Stromal cell of bone marrow (primary cell): ENCODE measurements at places on chromosomes 1 and 21.

DNA sequence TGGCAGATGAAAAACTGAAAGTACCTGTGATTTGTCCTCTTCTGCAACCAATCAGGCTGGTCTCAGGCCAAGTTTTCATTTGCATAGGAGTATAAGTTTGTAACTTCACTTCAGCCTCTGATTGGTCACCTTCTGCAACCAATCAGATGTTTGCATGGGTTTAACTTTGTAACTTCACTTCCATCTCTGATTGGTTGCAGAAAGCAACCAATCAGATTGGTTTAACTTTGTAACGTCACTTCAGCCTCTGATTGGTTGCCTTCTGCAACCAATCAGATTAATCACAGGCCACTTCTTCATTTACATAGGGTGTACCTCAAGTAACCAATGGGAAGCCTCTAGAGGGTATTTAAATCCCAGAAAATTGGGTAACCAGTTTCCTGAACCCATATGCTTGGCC lies 18.9 kb upstream of the TUT4 start:
- peak; percentile 20 for DNase-seq

DNA sequence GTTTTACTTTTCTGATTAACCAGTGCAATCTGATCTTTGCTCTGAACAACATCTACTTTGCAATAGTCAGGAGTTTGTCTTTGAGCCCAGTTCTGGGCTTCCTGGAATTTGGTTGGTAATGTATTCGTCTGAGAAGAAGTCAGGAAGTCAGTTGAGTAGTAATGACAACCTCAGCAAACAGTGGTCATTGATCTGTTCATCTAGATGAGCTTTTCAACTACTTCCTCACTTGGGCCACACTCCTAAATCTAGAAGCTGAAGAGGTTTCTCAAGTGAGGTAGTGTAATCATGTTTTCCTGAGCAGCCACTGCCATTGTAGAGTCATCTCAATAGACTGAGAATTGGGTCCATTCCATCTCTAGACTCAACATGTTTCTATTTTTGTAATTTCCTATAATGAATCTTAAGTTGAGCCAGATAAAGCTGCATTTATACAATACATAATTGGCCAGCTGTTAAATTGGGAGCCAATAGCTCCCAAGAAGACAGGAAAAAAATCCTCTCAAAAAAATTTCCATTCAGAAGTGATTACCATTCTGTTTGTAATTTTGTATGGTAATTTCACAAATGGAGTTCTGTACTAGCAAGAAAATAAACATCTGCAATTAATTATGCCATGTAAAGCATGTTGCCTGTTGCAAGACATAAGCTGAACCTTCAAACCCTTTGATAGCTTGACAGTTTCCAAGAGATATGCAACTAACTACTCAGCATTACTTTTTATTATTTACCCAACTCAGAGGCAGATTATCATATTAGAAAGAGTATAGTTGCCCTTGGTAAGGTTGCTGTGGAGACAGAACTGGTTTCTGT lies 49.6 kb downstream of the WDR64 start:
- DNase-seq: no peak

DNA sequence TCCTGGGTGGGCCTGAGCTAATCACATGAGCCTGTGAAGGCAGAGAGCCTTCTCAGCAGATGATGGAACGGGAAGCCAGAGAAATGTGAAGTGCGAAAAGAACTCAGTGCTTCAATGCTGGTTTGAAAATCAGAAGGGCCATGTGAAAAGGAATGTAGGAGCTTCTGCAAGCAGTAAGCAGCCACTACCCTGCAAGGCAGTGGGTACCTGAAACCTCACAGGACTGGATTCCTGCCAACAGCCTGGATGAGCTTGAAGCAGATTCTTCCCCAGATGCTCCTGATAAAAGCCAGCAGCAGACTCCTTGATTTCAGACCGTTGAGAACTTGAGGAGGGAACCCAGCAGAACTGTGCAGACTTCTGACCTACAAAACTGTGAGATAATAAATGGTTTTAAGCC lies 158.6 kb downstream of the SYT2 start:
- no peak for DNase-seq

DNA sequence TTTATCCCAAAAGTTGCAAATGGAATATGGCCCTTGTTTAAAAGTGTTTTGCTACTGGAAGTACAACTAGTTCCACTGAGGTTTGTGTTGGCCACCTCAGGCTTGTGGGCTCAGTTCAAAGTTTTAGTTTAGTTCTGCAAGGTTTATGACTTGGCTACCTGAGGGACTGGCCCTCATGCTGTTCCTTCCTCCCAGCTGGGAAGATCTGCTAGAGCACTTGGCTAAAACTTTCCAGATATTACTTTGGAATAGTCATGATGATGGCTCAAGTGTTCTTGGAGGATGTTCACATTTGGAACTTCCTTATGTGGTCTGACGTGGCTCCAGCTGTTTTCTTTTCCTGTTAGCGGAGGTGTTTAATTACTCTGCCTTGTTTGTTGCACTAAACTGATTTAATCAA lies 110.2 kb upstream of the IVNS1ABP start:
- no peak for DNase-seq

DNA sequence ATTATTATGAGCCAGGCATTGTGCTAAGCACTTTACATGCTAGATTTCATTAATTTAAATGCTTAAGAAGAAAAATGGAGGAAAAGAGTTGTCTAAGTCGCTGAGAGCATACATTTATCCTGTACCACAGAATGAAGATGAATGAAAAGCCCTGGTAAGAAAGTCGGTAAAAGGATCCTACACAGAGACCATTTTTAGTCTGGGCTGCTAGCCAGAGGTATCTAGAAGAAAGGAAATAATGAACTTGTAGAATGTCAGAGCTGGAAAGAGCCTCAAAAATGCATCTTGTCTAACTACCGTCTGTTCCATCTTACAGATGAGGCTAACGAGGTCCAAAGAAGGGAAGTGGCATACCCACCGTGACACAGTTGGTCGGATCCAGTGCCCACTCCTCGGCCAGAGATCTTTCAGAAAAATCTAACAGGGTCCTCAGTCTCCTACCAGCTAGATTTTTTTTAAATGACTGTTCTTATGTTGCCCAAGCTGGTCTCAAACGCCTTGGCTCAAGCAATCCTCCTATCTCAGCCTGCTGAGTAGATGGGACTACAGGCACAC lies 12.2 kb upstream of the TNR start:
- DNase-seq: no peak

DNA sequence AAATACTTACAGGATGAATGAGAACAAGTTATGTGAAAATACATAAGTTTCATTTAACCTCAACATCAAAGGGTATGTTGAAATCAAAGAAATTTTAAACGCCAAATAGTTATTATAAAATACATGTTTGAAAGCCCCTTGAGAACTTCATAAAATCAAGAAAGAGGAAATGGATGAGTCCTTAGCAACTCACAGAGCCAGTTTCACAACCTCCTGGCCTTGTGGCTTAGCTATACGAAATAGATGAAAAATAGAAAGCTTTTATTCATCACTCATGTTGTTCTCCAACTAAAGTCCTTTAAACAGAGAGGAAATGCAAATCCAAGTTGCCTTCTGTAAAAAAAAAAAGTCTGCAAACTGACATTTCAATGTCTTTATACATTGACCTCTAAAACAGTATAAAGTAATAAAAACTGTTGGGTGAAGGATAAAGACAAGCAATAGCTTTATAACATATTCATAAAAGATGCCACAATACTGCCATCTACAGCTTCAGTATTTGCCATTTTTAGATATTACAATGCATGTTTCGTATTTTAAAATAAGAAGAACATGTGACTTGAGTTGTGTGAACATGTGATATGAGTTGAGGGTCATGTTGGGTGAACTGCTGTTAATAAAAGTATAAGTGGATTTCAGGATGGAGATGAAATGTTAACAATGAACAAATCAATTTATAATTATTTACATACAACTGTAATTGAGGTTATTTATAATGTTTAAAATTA lies 847.8 kb downstream of the MRPL39 start:
- no peak for DNase-seq

DNA sequence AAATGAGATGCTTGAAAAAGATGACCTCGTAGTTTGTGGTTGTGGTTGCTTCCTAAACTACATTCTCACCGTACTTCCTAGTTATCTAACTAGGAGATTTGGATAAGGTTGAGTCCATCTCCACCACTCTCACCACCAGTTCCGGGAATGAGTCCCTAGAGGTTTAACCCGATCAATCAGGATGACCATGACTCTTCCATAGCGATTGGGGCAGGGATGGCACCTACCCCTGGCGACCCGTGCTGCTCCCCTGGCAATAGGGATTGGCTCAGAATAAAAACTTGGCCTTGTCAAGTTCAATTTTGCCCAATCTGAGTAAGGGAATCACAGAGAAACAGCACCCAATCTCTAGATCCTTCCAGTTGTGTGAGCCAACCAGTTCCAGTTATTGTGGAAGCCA lies 2.7 kb upstream of the MIS18A start:
- no peak for DNase-seq

DNA sequence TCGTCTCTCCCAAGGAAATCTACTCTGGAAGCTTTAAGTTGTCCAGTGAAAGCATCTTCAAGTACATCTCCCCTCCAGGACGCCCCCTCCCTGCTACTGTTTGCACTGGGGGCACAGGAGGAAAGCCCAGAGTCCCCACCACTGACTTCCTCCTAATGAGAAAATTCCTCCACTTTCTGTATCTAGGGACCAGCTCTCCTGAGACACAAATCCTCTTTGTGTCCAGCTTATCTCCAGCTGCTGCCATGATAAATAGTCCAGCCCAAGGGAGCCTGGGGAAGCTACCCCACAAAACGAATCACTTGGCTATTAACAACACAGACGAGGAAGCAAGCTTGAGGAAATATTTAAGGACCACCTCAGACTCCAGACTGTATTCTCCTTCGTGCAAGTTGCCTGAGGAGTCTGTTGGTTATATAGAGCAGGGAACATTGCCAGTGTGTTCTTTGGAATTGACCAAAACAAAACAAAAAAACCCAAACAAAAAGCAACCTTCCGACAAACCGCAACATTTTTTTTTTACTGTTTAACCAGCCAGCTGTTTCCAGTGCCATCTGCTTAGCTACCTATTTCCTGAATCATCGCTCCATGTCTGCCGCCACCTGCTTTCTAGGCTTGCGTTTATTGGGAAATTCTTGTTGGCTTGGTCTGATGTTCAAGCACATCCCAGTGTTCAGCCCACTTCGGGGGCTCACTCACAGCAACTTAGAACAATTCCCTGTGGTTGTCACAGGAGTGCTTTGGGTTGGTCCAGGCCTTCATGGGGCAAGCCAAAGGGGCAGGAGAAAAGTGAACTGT lies 7.7 kb downstream of the C1orf226 start:
- DNase-seq: no peak

DNA sequence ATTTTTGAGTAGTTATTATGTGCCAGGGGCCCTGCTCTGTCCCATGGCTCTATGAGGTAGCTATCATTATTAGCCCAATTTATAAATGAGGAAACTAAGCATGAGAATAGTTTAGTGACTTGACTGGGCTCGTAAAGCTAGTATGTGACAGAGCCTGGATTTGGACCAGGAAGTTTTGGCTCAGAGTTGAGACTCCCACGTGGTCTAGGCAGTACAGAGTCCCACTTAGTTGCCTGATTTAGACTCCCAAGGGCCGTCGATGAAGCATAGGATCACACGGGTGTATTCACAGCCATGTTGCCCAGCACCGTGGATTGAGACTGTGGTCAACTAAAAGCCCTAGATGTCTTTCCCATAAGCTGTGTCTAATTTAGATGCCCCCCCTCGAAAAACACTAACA lies 81.7 kb downstream of the DDX20 start:
- no peak for DNase-seq

GRCh38 chr1:42807056-42807668 lies 9.8 kb upstream of the ERMAP start:
- no peak for DNase-seq

DNA sequence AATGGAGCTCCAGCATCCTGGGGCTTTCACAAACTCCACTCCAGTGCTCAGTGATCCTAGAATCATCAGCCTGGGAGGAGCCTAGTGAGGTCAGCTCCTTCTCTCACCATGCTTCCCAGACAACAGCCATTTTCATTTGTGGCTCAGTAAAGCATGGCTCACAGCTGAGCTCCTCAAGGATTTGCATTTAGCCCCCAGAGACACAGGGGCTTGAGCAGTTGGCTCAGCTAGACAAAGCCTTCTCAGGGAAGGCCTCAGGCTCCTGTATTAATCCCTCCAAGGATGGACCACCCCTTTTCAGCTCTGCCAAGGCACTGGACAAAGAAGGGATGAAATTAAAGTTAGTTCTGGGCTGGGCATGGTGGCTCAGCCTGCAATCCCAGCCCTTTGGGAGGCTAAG lies 39.5 kb downstream of the ERI3 start:
- no peak for DNase-seq

- DNase-seq: no peak
Observed at GRCh38 chr1:76547916-76548315, 319.4 kb upstream of the ST6GALNAC5 start.

DNA sequence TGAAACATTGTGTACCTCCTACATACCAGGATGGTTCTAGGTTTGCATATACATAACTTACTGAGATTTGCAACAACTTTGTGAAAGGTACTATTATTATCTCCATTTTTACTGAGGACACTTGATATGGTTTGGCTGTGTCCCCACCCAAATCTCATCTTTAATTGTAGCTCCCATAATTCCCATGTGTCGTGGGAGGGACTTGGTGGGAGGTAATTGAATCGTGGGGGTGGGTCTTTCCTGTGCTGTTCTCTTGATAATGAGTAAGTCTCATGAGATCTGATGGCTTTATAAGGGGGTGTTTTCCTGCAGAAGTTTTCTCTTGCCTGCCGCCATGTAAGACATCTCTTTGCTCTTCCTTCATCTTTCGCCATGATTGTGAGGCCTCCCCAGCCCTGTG lies 40.1 kb downstream of the IGSF21 start:
- no peak for DNase-seq

DNA sequence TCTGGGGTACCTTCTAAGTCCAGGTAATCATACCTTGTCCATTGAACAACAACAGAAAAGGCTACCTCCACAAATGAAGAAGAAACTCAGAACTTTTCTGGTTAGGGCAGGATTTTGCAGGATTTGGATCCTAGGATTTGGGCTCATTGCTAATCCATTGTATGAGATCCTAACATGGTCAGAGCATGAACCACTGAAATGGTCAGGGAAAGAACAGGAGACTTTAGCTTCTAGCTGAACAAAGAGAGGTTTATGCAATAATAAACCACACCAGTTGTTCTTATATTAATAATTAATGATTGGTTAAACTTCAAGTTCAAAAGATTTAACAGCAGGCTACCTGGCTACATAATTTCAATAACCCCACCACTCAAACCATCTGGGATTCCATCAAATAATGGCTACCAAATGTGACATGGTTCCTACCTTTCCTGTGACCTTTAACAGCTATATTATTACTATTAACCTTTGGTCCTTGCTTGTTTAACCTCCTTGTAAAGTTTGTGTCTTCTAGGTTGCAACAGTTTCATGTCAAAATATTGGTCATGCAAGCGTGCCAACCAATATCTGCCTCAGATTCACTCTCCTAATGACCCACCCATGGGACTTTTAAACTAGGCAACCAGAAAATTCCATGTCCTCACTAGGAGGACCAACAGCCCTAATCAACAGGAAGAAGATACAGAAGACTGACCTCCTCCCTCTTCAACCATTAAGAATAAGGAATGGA lies 60.6 kb upstream of the USH2A start:
- DNase-seq: no peak

DNA sequence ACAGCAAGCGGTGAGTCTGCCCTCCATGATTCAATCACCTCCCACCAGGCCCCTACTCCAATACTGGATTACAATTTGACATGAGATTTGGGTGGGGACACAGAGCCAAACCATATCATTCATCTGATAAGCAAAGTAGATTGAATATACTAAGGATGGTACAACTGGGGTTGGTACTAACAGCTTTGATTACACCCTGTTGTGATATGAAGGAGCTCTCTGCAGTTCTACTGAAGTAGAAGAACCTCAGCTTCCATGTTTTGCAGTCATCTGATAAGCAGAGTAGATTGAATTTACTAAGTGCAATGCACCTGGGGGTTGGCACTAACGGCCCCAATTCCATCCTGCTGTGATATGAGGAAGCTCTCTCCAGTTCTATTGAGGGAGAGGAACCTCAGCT lies 31.1 kb downstream of the RWDD3 start:
- DNase-seq: no peak
